Stimulated activated CD8-positive, alpha-beta memory T cell treated with anti-CD3 and anti-CD28 coated beads, Interleukin-15, amount 100 ng/mL, for 24 hours (primary cell): ENCODE measurements at places on chromosomes 4 and X.

DNA sequence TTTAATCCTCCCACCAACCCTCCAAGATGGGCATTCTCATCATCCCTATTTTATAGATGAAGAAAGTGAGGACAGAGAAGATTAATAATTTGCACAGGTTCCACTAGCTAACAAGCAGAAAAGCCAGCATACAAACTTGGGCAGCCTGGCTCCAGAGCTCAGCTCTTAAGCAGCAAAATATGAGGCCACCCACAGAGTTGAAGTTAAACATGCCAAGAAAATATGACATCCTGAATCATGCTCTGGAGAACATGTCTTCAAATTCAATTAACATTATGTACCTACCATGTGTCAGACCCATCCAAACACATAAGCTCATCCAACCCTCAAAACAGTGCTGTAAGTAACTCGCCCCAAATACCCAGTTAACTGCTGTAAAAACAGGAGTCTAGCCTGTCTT is 33.9 kb downstream of the USP46 start:
- no peak for DNase-seq

DNA sequence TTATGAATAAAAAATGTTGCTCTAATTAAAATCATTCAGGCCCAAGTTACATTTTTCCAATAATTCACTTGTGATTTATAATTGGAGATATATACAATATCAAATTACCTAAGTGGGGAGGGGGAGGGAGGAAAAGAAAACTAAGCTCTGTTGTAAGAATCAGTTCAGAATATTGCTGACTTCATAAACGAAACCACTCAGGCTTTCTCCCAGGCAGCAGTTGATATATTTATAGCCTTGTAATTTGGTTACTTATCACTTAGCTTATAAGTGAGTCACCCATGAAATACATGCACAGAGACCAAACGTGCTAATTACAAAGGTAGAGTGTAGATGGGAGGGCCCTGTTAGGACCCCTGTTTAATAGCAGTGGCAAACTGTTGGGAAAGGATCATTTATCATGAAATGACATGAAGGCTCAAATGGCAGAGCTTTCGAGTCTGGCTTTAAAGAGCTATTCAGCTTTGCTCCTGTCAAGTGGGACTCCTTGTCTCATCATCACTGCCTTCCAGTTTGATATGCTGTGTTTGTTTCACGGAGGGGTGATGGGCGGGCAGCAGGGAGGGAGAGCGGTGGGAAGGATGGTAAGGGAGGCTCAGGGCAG is 105.6 kb upstream of the PGRMC2 start:
- DNase-seq = no peak

GRCh38 chr4:172018358-172018757 is 205.2 kb downstream of the GALNTL6 start:
- DNase-seq = no peak

DNA sequence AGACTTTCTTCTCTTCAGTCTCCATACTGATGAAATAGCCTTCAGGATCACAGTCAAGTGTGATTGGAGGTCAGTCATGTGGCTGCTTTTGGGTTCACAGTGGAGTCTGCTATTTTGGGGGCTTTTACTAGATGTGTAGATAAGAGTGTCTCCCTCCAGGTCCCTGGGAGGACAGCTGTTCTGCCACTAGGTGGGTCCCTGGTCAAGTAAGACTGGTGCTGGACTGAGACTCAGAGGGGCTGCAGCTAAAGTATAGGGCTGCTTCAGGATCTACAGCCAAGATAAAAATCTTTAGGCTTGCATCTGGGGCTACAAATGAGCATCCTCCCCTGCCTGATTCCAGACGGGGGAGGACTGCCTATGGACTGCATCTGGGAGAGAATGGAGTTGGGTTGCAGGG is 200.7 kb upstream of the ANKRD50 start:
- no peak for DNase-seq

DNA sequence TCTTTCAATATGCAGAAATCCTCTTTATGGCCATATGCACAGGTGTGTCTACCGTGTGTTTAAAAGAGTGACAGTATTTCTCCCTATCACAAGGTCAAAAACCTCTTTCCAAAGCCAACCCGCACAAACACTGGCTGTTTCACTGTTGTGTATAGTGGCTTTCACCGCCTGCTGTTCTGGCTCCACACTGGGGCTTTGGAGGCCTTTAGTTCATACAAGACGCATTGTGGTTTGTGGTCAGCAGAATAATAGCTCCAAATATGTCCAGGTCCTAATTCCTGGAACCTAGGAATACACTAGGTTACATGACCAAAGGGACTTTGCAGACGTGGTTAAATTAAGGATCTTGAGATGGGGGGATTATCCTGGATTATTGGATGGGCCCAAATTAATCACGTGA is 40.7 kb upstream of the FAM9A start:
- no peak for DNase-seq

DNA sequence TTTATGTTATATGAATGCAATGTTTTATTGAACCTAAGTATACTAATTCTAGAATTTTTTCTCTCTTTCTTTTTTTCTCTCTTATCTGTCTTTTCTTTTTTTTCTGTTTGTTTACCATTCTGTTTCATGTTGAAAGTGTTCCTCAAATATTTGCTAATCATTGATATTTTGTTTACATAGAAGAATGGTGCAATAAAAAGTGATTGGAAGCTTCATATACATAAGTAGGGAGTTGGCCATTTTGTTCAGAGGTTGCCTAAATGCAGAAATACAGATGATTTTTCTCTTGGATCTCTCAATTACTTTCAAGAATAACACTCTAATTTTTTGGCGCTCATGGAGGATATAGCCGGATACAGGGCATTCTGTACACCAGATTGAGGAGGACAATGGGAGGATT is 5.7 kb upstream of the SERTM2 start:
- no peak for DNase-seq

DNA sequence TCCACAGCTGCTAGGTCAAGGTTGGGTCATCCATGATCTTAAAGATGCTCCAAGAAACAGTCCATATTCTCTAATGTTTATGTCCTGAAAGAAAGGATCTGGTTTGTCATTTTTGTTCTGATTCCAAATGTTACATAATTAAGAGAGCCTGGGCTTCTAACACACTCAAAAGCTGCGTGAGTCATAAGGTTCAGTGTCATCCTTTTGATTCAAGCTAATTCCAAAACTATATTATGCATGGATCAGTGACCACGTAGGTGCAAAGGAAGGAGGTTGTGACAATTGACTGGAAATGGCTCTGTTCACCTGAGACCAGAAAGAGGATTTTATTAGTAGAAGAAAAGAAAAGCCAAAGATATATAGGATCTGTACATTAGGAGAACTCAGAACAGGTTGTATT is 268.7 kb upstream of the GK2 start:
- no peak for DNase-seq

DNA sequence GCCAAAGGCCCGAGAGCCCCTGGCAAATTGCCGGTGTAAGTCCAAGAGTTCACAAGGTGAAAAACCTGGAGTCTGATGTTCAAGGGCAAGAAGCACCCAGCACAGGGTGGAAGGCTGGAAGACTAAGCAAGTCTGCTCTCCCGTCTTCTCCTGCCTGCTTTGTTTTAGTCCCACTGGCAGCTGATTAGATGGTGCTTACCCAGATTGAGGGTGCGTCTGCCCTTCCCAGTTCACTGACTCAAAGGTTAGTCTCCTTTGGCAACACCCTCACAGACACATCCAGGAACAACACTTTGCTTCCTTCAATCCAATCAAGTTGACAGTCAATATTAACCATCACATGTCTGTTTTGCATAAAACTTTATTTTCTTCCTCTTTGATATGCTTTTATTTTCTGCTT is 157.4 kb downstream of the HS3ST1 start:
- no peak for DNase-seq

GRCh38 chrX:119041175-119041574 is 31.6 kb upstream of the CT47C1 start:
- no peak for DNase-seq

GRCh38 chr4:112817933-112818593 is 181.1 kb downstream of the LARP7 start:
- DNase-seq = no peak

DNA sequence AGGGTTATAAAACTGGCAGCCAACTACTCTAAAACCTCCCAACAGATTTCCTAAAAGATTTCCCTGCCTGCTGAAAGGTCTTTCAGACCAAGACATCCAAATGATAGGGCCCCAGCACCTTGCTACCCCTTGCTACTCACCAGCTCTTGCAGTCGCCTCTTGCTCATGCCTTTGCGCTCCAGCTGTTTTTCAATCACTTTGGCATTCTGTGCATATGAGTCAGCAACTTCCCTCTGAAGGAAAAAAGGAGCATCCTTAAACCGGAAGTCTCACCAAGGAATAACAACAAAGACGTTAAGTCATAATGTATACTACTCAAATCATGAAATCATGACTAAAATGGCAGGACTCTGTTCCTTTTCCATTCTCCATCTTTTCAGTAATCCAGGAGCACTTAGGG is 24.0 kb downstream of the STEEP1 start:
- DNase-seq = no peak

DNA sequence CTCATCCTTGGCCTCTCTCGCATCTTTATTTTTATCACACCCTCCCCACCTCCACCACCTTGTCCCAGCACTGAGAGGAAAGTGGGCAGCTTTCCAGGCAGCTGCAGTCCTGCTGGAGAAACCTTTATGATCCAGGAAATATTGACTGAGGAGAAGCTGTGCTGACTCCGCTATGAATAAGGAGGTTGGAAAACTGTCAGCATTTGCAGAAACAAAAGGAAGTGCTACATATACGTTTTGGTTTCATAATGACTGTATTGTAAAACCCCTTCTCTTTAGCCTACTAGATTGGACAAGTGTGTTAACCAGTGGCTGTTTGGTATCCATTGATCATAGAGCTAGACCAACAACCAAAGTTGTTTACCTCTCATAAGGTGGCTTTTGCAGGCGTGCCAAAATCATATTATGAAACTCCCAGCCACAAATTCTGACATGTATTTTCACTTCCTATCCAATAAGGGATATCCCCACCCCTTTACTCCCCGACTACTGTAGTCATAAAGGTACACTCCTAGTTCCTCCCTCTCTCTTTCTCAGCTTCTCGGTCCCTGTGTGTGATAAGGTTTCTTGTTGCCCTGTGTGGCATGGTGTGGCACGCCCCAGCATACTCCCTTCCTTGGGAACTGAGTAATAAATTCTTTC is 88.4 kb downstream of the GPR143 start:
- no peak for DNase-seq

GRCh38 chrX:39157796-39158195 is 356.5 kb downstream of the MID1IP1 start:
- no peak for DNase-seq

GRCh38 chr4:148239494-148239985 is 202.7 kb downstream of the NR3C2 start:
- no peak for DNase-seq
